ENCODE measurements at places on chromosomes 6 and 20.

DNA sequence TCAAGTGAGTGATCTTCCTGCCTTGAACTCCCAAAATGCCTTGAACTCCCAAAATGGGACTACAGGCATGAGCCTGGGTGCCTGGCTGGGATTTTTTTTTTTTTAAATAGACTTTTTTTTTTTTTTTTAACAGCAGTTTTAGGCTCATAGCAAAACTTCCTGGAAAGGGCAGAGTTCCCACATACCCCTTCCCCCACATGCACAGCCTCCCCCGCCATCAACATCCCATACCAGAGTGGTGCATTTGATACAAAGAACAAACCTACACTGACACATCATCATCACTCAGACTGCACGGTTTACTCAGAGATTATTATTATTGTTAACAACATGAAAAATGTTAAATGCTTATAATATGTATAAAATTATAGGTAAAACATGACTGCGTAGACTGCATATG is 26.0 kb downstream of the UQCC1 start:
- DNase-seq, result no peak

GRCh38 chr6:108080010-108080780 is 5.7 kb upstream of the OSTM1 start:
- no peak for DNase-seq

- DNase-seq, result no peak
Measured at GRCh38 chr20:6660441-6660840, 107.0 kb upstream of the BMP2 start.

GRCh38 chr6:43705996-43706395 is 18.4 kb upstream of the MRPS18A start:
- DNase-seq, result no peak

- DNase-seq, result no peak
Measured at GRCh38 chr20:1627200-1627550, 7.4 kb upstream of the SIRPB1 start.

- no peak for DNase-seq
Measured at GRCh38 chr20:52874241-52874640, 97.9 kb upstream of the TSHZ2 start.
